ENCODE measurements at places on chromosomes 3 and 15.

DNA sequence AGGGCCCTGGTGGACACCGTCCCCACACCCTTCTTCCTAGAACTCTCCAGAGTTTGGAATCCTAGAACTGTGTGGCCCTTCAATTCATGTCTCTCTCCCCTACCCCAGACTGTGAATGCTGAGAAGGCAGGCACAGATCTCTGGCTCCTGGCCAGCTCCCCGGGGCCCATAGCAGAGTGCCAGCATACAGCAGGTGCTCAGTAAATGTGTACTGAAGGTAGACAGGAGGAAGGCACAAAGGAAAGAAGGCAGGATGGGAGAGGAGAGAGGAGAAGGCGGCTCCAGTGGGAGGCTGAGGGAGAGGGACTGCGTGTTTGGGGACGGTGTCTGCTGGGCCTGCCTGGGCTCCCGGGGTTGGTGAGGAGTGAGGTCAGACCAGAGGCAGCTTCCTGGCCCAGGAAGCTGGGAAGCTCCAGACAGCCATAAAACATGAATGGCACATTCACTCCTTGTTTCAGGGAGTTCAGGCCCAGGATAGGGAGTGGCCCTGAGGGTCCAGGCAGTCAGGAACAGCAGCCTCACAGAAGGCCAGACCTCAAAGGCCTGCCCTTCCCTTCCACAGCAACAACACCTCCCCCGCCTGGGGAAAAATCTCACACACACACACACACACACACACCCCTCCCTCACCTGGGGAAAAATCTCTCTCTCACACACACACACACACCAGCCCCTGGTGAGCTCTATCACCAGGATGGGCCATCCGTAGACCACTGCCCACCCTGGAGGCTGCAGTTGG lies 137.1 kb upstream of the PRR20G start:
- no peak for DNase-seq

- peak; percentile 57 for DNase-seq
Observed at GRCh38 chr15:31200735-31201151, 99.2 kb upstream of the TRPM1 start.

DNA sequence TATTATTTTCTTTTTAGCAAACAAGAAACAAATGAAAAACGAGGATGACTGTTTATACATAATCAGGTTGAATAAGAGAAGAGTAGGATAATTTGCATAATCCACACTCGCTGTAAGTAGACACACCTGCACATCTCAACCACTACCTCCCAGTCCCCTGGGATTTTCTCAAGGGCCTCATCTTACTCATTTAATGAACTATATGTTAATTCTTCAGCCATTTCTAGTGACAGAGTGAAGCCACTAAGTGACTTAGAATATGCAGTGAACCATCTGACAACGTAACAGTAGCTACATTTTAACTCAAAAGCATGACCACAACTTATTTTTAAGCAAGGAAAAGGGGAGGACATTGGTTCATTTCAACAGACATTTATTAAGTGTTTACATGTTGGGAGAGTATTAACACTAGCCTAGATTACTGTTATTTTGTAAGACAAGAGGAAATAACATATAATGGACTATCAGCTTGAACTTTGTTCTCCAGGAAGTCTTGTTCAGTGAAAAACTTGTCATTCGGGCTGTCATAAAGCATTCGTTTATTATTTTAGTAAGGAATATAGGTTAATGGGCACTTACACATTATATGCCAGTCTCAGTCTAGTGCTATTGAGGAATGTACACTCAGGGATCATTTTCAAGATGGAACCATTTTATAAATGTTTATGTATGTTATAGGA lies 173.0 kb upstream of the ROBO2 start:
- no peak for DNase-seq

GRCh38 chr15:70854666-70854976 lies 664 bp upstream of the LARP6 start:
- DNase-seq: no peak

GRCh38 chr3:135655328-135655727 lies 310.2 kb upstream of the PPP2R3A start:
- DNase-seq: no peak

DNA sequence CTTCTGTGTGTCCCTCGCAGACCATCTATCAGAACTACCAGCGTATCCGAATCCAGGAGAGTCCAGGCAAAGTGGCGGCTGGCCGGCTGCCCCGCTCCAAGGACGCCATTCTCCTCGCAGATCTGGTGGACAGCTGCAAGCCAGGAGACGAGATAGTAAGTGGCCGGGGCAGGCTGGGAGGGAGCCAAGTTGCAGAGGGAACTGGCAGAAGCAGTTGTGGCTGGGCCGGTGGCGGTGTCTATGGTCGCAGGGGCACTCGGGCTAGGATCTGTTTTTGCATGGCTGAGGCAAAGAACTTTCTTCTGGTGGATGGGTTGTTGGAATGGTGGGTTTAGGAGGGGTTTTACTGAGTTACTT lies 10.1 kb downstream of the MCM2 start:
- DNase-seq: no peak

- DNase-seq: no peak
Observed at GRCh38 chr3:52237006-52237656, 1.8 kb downstream of the TWF2 start.

GRCh38 chr15:57216288-57216687 lies 160.0 kb upstream of the CGNL1 start:
- peak; percentile 7 for DNase-seq

- DNase-seq: no peak
Observed at GRCh38 chr3:63967675-63968611, 55.4 kb downstream of the PSMD6 start.

DNA sequence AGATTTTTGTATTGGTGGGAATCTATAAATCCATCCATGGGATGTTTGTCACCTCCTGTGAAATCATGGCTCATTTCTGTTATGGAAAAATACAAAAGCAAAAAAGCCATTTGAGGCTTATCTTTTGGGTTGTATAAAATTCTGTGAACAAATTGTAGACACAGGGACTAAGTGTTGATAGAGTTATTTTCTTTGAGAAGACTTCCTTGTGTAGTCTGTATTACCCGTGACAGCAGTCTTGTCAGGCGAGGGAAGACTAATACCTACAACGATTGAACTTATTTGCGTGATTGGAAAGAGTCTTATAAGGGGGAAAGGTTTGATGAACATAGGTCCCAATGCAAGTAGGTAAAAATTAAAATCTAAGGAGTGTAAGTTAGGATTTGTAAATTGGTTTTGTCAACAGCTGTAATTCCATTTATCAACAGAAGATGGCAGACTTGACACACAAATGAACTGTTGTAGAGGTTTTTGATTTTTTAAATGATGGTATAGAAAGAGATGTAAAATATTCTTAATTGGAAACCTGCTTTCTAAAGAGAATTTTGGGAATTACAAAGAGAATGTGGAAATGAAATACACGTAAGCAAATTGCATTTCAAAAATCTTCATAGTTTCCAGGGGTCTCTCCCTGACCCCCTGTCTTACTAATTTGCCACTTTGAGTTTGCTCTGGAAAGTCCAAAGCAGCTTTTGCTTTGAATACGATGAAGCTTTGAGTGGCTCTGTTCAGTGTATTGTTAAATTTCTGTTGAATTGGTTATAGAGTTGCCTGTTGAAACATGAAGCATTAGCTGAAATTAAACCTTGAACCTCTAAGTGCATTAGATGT lies 33.2 kb downstream of the SLC25A26 start:
- no peak for DNase-seq

DNA sequence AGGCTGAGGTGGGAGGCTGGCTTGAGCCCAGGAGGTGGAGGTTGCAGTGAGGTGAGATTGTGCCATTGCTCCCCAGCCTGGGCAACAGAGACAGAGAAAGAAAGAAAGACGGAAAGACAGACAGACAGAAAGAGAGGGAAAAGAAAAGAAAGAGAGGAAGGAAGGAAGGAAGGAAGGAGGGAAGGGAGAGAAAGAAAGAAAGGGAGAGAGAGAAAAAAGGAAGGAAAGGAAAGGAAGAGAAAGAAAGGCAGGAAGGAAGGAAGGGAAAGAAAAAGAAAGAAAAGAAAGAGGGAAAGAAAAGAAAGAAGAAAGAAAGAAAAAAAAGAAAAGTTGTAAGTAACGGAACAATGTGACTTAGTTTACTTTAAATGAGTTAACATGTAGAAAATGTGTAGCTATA lies 260.7 kb upstream of the GRM7 start:
- DNase-seq: no peak

- no peak for DNase-seq
Observed at GRCh38 chr3:146163584-146163983, 2.6 kb upstream of the PLOD2 start.

- DNase-seq: no peak
Observed at GRCh38 chr15:47041301-47041700, 676.0 kb upstream of the SEMA6D start.

GRCh38 chr3:108088697-108089096 lies 2.1 kb downstream of the CD47 start:
- DNase-seq: peak; percentile 68

GRCh38 chr3:119628816-119629445 lies 31.2 kb downstream of the PLA1A start:
- DNase-seq: no peak

- DNase-seq: no peak
Observed at GRCh38 chr3:43497905-43498365, 123.9 kb downstream of the ANO10 start.

- no peak for DNase-seq
Observed at GRCh38 chr15:36596915-36597314, 17.5 kb downstream of the CDIN1 start.

- DNase-seq: no peak
Observed at GRCh38 chr3:50583897-50584296, 14.6 kb downstream of the HEMK1 start.

DNA sequence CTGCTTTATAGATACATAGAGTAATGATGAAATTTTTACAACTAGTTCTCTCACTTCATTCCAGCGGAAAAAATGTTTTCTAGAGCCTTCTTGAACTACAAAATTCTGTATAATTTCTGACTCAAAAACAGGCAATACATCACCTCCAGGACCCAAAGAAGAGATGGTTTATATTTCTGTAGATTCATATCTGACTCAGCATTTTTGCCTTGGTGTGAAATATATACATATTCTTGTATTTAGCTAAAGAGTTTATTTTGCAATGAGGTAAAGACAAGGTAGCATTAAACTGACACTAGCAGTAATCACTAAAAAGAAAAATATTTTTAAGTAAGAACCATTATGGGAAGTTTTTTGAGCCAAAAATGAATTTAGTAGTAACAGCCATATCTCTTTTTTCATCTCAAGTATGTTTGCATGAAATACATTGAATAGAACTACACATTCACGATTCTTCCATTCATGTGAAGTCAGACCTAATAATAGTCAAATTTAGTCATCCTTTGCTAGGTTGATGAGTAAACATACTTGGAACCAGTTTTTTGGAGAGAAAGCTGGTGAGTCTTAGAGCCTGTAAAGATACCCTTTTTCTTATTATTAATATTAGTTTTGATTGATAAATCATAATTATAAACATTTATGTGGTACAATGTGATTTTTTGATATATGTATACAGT lies 31.6 kb downstream of the COL8A1 start:
- no peak for DNase-seq

- DNase-seq: no peak
Observed at GRCh38 chr15:74406992-74407705, 26.6 kb downstream of the SEMA7A start.

GRCh38 chr15:63067976-63068743 lies 25.6 kb downstream of the TPM1 start:
- no peak for DNase-seq

- DNase-seq: no peak
Observed at GRCh38 chr3:176789947-176790346, 407.3 kb downstream of the TBL1XR1 start.

- DNase-seq: no peak
Observed at GRCh38 chr3:156639414-156640023, 34.9 kb upstream of the TIPARP start.

- no peak for DNase-seq
Observed at GRCh38 chr3:158169091-158169491, 59.2 kb downstream of the RSRC1 start.

DNA sequence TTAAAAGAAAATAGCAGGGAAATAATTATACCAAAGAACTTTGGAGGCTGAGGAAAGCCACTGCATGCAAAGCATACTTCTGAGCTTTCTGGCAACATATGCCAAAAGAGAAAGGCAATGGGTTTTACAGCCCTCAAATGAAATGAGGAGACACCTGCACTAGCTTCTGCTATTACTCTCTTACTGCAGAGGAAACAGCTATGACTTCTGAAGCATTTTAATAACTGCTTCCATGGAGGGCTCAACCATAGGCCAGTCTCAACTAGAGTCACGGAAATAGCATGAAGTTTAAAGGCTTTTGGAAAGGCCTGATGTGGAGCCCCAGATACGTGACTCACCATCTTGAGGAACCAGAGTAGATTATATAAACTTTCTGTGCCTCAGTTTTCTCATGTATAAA lies 114.8 kb downstream of the OXNAD1 start:
- no peak for DNase-seq

DNA sequence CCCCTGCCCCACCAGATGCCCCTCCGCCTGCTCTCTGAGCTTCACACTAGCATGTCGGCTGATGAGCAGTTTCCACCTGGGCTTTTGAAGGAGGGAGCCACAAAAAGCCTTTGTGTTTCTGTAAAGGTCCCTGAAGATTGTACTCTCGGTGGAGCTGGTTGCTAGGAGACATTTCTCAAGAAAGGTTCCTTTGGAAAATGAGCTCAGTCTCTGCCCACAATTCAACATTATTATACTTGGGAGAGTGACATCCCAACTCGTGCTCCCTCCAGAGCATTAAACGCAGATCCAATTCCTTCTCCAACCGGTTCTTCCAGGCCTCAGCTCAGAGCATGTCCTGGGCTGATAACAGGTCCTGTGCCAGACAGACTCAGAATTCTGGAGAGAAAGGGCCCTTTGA lies 26.8 kb upstream of the FAM107A start:
- no peak for DNase-seq

GRCh38 chr3:5036858-5037257 lies 57.6 kb downstream of the BHLHE40 start:
- DNase-seq: no peak

DNA sequence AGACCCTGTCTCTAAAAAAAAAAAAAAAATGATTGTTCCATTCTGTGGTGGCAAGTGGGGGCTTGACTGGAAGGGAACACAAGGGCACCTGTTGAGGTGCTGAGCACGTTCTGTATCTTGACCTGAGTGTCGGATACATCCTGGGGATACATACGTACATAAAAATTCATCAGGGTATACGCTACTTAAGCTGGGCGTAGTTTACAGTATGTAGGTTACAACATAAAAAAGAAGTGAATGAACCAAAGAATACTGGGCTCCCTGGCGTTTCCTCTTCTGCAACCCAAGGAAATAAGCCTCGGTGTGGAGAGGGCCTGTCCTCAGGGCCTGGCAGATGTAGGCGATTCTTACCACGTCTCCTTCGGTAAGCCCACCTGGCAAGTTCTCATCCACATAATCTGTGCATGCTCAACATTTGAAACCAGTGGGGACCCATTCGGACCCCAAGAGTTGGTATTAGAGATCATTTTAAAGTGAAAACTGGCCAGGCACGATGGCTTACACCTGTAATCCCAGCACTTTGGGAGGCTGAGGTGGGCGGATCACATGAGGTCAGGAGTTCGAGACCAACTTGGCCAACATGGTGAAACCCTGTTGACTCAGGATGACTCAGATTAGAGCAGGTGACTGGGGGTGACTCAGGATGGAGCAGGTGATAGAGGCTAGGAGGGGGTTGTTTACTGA lies 5.1 kb upstream of the MUC20 start:
- peak; percentile 46 for DNase-seq

- no peak for DNase-seq
Observed at GRCh38 chr3:58049143-58049785, 41.0 kb downstream of the FLNB start.

GRCh38 chr3:16182612-16183011 lies 8.1 kb downstream of the GALNT15 start:
- DNase-seq: no peak
